Fibroblast of skin of back (primary cell): ENCODE measurements at places on chromosomes 12 and 14.
A peak's percentile ranks its signal among the peaks of the same experiment; 100 is the strongest.

DNA sequence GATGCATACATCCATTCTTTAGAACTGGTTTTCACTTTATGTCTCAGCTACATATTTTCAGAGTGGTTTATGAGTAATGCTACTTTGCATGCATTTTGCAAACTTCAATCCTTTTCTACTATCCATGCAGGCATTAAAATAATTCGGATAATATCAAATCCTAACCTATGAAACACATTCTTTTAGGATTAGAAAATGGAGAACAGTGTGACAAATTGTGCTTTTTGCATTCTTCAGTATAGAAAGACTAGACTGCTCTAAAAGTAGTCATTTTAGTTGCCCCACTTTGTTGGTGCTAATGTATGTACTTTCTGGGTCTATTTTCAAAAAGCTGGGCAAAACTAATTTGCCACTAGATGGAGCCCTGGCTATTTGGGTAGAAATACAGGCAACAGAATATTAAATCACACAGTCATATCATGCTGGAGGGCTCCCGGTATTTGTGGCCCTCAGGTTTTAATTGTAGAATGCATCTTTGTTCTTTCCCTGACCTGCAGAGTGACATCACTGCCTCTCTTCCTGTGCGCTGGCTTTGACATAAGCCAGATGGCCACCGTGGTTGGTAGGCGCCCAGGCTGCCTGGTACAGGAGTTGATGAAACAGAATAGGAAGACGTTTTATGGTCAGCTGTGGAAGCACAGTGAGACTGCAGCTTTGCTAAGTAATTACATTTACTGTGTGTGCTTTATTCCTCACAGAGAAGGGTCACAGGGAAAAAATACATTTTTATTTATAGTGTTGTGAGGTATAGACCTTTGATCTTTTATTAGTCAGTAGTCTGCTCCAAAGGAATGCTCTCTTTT is 28.1 kb downstream of the MSRB3 start:
- DNase-seq = peak; percentile 74

GRCh38 chr12:62817556-62818271 is 117.2 kb downstream of the PPM1H start:
- DNase-seq = peak; percentile 60

DNA sequence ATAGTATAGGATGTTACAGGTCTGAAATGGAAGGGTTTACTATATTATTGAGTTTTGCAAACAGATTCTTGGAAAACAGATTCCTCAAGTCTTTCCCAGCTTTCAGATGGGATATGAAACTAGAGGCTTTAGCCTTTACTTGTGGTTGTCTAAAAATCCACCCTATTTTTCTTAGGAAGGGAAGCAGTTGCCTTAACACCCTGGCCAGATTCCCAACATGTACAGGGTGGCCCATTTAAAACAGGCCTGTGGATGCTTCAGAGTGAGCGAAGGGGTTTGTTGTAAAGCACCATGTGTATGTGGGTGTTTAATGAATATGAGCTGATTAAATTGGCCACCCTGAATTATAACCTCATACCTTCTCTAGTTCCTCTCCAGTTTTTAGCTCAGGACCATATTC is 415.9 kb downstream of the ZFP36L1 start:
- DNase-seq = no peak

DNA sequence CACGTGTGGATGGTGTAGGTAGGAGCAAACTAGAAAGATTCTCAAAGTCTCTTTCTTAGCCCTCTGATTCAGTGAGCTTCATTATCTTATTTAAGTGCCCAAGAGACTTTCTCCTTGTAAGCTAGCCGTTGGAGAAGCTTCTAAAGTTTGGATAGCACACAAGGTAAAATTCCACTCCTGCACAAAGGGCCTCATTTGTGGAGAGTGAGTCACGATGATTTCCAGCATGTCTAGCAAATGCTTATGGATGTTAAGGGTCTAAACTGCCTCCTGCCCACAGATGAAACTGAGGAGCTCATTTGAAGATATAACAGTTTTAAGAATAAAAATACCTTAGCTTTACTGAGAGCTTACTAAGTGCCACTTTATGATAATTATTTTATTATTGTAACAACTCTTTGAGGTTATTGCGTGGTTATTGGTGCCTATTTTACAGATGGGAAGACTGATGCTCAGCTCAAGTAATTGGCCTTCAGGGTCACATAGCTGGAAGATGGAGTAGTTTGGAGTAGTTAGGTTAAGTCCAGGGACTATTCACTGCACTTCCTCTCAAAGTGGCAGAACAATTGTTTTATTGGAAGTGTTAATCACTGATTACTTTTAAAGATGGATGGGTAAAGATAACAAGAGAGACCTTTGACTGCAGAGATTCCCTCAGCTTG is 78.7 kb upstream of the HIF1A start:
- peak; percentile 74 for DNase-seq

DNA sequence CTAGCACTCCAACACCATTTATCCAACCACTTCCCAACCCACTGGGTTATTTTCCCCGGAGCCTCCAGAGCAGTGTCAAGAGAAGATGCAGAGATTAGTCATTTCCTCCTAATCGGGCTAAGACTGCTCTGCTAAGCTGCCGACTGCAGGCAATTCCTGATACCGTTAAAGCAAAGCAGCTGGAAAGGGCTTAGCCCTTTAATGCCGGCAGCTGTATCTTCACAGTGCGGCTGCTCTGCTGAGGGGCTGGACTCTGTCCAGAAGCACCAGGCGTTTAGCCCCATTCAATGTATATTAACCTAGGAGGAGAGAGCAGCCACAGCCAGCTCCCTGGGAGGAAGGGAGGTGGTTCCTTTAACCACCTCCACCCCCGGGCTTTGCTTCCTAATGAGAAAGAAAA is 11.1 kb downstream of the AQP6 start:
- DNase-seq = peak; percentile 88

GRCh38 chr14:92635031-92635430 is 113.4 kb downstream of the LGMN start:
- no peak for DNase-seq

DNA sequence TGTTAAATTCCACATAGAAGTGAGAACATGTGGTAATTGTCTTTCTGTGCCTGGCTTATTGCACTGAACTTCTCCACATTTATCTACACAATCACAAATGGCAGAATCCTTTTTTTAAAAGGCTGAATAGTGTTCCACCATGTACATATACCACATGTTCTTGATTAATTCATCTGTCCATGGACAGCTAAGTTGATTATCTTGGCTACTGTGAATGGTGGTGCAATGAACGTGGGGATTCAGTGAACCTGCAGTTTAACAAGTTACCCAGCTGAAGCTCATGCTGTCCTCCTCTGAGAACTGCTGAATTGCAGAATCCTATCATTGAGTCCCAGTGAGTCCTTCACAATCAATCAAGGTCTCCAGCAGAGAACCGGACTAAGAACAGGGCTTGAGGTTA is 74.9 kb downstream of the TBK1 start:
- no peak for DNase-seq

DNA sequence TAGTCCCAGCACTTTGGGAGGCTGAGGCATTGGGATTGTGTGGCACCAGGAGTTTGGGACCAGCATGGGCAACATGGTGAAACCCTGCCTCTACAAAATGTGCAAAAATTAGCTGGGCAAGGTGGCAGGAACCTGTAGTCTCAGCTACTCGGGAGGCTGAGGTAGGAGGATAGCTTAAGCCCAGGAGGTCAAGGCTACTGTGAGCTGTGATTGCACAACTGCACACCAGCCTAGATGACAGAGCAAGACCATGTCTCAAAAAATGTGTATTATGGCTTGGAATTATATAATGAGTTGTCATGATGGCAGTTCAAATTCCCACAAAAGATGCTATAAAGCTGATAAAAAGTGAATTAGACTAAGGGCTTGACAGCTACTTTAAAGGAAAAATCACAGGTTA is 20.6 kb upstream of the TMPRSS12 start:
- no peak for DNase-seq

DNA sequence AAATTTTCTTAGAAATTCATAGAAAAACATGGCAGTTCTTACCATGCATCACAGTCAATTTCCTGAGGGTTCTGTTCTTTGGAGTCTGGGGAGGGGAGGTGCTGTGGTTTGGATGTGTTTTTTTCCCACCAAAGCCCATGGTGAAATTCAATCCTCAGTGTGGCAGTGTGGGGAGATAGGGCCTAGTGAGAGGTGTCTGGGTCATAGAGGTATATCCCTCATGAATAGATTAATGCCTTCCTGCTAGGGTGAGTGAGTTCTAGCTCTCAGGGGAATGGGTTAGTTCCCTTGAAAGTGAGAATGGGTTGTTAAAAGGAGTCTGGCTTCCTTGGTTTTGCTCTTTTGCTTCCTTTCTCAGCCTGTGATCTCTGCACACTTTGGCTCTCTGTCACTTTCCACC is 277.8 kb downstream of the APAF1 start:
- no peak for DNase-seq

- DNase-seq = peak; percentile 45
Measured at GRCh38 chr12:28998662-28999120, 150.4 kb upstream of the FAR2 start.

- DNase-seq = no peak
Measured at GRCh38 chr12:92156704-92157395, 11.2 kb upstream of the BTG1 start.

GRCh38 chr12:54437697-54438096 is 18.6 kb upstream of the ITGA5 start:
- no peak for DNase-seq
